ENCODE measurements at places on chromosomes 7 and 10.

DNA sequence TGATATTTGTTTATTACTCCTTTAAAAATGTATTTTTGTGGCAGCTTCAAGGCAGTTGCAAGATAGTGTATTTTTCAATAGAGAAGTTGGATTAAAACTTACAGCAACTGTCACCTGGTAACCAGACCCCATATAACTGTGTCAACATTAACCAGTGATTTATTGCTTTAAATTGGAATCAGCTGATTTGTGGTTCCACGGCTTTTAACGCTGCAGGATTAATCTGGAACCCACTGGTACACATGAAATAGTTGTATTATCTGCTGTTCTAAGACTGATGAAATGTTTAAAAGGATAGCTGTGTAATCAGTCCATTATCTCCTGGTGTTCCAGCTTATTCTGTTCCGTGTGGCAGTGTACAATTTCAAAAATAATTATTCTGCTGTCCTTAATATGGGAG, 180.2 kb downstream of the CELF2 start:
- DNase-seq = no peak

DNA sequence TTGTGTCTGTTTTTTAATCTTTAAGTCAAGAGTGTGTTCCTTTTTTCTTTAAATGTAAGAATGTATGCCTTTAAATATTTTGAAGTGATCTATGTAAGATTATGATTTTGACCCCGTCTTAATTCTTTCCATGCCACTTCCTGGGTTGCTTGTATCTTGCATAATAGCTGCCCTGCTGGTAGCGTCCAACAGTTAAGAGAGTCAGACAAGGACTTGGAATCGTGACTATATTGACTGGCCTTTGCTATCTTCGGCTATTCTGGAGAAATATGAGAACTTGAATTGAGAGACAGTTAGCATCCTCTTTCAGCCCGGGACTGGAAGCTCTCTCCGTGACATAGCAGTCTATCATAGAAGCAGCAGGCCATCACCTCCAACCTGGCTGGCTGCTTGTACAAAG, 13.0 kb downstream of the NRP1 start:
- DNase-seq = no peak

GRCh38 chr10:91194497-91195179, 25.8 kb upstream of the PCGF5 start:
- no peak for DNase-seq

- no peak for DNase-seq
These were observed 11.2 kb downstream of the MIOS start for GRCh38 chr7:7577888-7578287.

- no peak for DNase-seq
These were observed 384.1 kb upstream of the CNTNAP2 start for GRCh38 chr7:145732521-145732920.

GRCh38 chr10:12846718-12847117, 154.8 kb downstream of the CCDC3 start:
- DNase-seq = no peak

Data from activated CD4-positive, alpha-beta T cell treated with anti-CD3 and anti-CD28 coated beads for 1 hour (primary cell).